ENCODE measurements at places on chromosomes 16 and 17. TPM values are rescaled to one million over a fixed set of nuclear protein-coding genes. Genes with fewer than 3 reads are reported as not detected.

Gene CCL16
- total RNA-seq, result not detected

Gene OR4D1
- total RNA-seq, result 0.35 TPM

GRCh38 chr17:3735515-3735914 lies 11.8 kb downstream of the HASPIN start:
- H3K4me3 ChIP-seq, result no peak overlapping the region
- DNase-seq, result no peak
- peaks cover 24% of the 10 kb centered on the region for H3K27me3 ChIP-seq
- H3K36me3 ChIP-seq, result no peaks in the 10 kb centered on the region
- no peak overlapping the region for H3K27ac ChIP-seq
- peaks cover 36% of the 10 kb centered on the region for H3K4me1 ChIP-seq

DNA sequence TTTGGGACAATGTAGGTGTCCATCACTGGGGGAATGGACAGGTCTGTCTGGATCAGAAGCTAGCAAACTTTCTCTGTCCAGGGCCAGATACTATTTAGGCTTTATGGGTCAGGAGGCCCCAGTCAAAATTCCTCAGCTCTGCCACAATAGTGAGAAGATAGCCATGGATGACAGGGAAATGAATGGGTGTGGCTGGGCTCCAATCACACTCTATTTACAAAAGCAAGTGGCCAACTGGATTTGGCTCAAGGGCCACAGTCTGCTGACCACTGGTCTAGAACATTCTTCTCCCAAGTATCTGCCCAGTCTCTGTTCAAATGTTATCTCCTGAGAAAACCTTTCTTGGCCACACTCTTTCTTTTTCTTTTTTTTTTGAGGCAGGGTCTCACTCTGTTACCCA lies 339.9 kb downstream of the SOX9 start:
- no peaks in the 10 kb centered on the region for H3K4me1 ChIP-seq
- peaks cover 13% of the 10 kb centered on the region for H3K27me3 ChIP-seq
- no peak for DNase-seq
- no peak overlapping the region for H3K4me3 ChIP-seq
- H3K27ac ChIP-seq, result no peak overlapping the region

Gene NLE1
- total RNA-seq, result 24.3 TPM

DNA sequence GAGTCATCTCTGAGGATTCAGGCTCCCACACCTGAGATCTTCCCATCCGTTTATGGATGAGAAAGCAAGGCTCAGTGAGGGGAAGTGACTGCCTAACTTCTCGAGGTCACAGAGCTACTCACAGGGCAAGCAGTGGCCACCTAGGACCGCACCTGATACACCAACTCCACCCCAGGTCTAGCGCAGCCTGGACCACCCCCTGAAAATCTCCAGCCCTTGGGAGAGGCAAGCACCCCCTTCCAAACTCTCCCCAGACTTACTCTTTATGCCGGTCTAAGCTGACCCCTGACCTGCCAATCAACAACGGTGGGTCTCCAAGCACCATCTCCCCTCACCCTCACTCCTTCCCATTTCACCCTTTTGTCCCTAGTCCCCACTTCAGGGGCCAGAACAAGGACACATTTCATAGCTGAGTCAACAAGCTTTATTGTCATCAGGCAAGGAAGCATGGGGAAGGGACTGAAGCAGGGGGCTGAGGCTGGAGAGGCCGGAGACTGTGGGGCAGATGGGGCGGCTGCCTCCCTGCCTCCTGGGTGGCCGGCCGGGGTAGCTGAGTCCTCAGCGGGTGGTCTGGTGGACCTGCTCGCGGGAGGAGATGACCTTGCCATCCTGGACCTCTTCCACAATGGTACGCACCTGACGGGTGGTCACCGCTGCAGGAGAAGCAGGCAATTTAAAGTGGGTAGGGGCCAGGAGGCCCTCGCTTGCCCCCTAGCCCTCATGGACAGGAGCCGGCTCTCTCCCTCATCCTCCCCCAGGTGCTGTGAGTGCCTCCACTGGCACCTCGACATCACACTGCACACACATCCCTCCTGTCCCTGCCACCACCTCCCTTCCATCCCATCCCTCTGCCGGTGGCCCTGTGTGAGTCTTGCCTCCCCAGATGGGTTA lies 5.1 kb downstream of the KRT17 start:
- no peaks in the 10 kb centered on the region for H3K36me3 ChIP-seq
- DNase-seq, result no peak
- no peak overlapping the region for H3K27ac ChIP-seq
- no peak overlapping the region for H3K4me3 ChIP-seq
- H3K4me1 ChIP-seq, result no peaks in the 10 kb centered on the region

Gene MPO
- not detected for total RNA-seq

GRCh38 chr17:20920815-20921199 lies 122.0 kb downstream of the USP22 start:
- H3K27ac ChIP-seq, result no peak overlapping the region
- H3K4me3 ChIP-seq, result no peak overlapping the region
- H3K36me3 ChIP-seq, result no peaks in the 10 kb centered on the region
- no peak for DNase-seq
- peaks cover 27% of the 10 kb centered on the region for H3K27me3 ChIP-seq
- peaks cover 5% of the 10 kb centered on the region for H3K4me1 ChIP-seq

DNA sequence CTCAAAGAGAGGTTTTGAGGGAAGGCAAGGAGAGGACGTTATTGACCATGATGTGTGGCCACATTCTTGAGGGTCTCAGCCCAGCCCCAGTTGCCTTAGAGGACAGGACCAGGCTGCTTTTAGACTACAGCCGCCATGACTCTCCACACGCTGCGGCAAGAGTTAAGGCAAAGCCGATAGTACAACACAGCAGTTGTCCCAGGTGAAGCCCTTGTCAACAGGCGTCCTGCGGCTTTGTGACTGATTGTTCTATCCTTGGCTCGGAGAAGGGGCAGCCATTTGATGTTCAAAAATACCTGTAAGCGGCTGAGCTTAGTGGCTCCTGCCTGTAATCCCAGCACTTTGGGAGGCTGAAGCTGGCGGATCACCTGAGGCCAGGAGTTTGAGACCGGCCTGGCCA lies 28.8 kb downstream of the TMEM92 start:
- DNase-seq, result no peak
- H3K36me3 ChIP-seq, result no peaks in the 10 kb centered on the region
- H3K4me1 ChIP-seq, result peaks cover 38% of the 10 kb centered on the region
- peaks cover 10% of the 10 kb centered on the region for H3K27me3 ChIP-seq
- H3K27ac ChIP-seq, result no peak overlapping the region
- H3K4me3 ChIP-seq, result no peak overlapping the region

DNA sequence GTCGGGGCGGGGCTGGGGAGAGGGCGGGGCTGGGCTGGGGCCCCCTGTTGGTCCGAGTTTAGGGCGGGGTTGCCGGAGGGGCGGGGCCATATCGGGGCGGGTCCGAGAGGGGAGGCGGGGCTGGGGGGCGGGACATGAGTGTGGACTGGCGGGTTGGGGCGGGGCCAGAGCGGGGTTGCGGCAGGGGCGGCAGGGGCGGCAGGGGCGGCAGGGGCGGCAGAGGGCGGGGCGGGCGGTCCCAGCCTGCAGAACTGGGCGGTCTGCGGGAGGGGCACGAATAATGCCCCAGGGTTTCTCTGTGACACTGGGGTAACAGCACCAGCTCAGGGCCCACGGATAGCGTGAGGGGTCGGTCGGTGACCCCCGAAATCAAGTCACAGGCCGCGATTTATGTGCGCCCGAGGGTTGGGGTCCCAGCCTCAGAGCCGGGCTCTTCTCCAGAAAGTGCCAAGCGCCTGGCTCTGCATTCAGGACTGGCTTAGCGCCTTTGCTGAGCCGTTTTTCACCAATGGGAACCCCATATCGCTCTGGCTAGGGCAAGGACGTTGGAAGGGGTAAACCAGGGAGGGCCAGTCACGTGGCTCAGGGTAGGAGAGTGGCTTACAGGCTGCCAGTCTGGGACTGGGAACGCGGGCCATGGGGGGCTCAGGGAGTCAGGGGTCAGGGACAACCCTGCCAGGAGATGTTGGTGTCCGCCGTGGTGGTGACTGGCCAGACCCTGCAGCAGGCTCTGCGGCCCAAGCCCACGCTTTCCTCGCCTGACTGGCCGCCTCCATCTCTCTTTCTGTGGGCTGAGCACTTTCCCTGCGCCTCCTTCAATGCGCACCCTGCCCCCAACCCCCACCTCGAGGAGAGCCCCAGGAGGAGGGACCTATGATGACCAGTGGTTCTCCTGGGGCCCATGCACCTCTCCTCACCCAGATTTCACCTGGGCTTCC lies 1.2 kb upstream of the METTL26 start:
- no peaks in the 10 kb centered on the region for H3K27me3 ChIP-seq
- peak overlapping the region; percentile 99 for H3K4me3 ChIP-seq
- H3K36me3 ChIP-seq, result no peaks in the 10 kb centered on the region
- peak; percentile 86 for DNase-seq
- peak overlapping the region; percentile 99 for H3K27ac ChIP-seq
- H3K4me1 ChIP-seq, result peaks cover 17% of the 10 kb centered on the region

Gene CHST4
- total RNA-seq, result not detected

GRCh38 chr17:65182233-65182632 lies 45.1 kb downstream of the RGS9 start:
- no peak for DNase-seq
- H3K27me3 ChIP-seq, result peaks cover 17% of the 10 kb centered on the region
- peak overlapping the region; percentile 14 for H3K4me3 ChIP-seq
- H3K4me1 ChIP-seq, result peaks cover 62% of the 10 kb centered on the region
- peak overlapping the region; percentile 68 for H3K27ac ChIP-seq

Gene RPS15A
- 2,952 TPM for total RNA-seq

GRCh38 chr17:76911299-76912017 lies 43.3 kb downstream of the MGAT5B start:
- H3K4me1 ChIP-seq, result no peaks in the 10 kb centered on the region
- no peak overlapping the region for H3K27ac ChIP-seq
- peaks cover 7% of the 10 kb centered on the region for H3K27me3 ChIP-seq
- no peaks in the 10 kb centered on the region for H3K36me3 ChIP-seq
- DNase-seq, result no peak
- no peak overlapping the region for H3K4me3 ChIP-seq

Gene TPSAB1
- not detected for total RNA-seq

DNA sequence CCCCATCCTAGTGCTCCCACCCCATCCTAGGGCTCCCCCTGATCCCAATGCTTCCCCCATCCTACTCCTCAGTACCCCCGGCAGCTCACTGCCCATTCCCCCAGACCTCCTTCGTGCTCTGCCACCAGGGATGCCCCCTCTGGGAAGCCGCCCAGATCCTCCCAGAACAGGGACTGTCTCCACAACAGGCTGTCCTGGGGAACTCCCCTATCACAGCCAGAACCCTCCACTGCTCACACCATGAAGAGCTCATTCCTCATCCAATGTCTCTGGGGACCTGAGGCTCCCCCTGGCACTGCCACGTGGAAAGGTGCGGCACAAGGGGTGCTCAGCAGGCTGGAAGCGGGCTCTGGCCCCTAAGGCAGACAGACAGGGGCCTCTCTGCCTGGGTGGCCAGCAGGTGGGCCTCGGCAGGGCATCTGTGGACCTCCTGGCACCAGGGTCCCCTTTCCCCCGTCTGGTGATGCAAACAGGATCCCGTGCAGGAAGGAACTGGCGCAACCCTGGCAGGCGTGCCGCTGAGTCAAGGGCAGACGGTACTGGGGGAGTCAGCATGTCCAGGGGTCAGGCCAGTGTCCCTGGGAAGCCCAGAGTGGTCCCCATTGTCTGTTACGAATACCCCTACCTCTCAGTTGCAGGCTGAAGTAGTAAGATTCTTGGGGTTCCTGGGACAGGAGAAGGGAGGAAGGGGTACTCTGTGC lies 14.8 kb upstream of the PVALEF start:
- H3K27ac ChIP-seq, result no peak overlapping the region
- no peak overlapping the region for H3K4me3 ChIP-seq
- H3K36me3 ChIP-seq, result no peaks in the 10 kb centered on the region
- peaks cover 6% of the 10 kb centered on the region for H3K27me3 ChIP-seq
- no peaks in the 10 kb centered on the region for H3K4me1 ChIP-seq

Gene CHD9NB
- total RNA-seq, result 0.46 TPM

DNA sequence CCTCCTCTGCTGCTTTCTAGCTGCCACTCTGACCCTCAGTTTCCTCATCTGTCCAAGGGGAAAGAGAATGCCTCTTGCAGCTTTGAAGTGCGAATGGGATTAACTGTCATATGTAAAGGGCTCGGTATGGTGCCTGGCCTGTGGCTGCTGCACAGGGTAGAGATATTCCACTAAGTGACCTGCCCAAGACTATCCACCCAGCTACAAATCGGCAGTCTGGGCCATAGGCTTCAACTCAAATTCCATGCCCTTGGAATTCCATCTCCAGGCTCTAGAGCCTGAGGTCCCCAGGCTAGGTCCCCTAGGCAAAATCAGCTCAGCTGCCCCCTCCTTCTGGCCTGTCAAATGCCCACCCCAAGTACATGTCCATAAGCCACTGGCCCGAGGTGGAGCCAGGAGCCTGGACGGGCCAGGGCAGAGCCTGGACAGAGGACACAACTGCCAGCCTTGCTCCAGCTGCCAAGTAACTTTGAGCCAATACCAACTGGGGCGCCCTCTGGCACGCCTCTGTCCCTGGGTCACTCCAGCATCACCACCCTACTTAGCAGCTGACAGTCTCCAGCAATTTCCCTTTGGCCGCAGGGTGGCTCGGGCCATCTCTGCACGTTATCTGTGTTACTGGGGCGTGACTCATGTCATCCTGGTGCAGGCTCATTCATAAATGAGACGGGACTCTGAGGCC lies 57.2 kb downstream of the SDK2 start:
- H3K36me3 ChIP-seq, result no peaks in the 10 kb centered on the region
- no peak overlapping the region for H3K27ac ChIP-seq
- H3K4me1 ChIP-seq, result peaks cover 29% of the 10 kb centered on the region
- no peaks in the 10 kb centered on the region for H3K27me3 ChIP-seq

DNA sequence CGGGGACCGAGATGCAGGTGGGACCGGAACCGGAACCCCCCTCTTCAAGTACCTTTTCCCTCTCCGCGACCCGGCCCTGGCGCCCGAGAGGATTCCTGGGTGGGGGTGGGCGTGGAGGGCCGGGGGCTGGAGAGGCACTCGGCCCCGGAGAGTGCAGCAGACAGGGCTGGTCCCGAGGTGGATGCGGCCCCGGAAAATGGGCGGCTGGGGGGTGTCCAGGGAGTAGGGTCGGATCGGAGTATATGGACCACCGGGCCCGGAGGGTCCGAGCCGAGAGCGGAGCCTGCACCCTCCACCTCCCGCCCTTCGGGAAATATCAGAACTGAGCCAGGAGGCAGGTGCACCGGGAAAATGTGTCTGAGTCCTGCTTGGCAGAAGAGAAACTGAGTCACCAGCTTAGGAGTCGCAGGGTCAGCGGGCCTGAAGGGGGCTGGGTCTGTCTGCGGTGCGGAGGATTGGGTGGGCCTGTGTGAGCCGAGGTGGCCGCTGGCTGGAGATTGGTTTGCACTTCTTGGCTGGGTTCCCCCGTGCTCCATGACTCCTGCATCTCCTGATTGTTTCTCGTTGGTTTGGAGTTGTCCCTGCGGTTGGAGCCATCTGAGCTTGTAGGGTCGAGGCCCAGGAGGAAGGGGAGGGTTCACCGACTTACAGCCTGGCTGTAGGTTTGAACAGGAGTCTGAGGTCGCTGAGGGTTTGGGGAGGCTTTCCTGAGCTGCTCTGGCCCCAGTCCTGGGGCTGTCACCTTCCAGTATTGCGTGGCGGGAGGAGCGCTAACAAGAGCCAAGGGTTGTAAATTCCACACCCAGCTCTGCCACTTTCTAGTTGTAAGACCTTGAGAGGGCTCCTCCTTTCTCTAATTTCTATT lies 518 bp downstream of the SH2B1 start:
- peaks cover 33% of the 10 kb centered on the region for H3K4me1 ChIP-seq
- no peaks in the 10 kb centered on the region for H3K27me3 ChIP-seq
- DNase-seq, result no peak
- H3K4me3 ChIP-seq, result peak overlapping the region; percentile 97
- peaks cover 2% of the 10 kb centered on the region for H3K36me3 ChIP-seq

Gene TPSD1
- total RNA-seq, result not detected
